CD4-positive, alpha-beta memory T cell (primary cell): ENCODE measurements at places on chromosomes 4 and X.
A peak's percentile ranks its signal among the peaks of the same experiment; 100 is the strongest.

- peak; percentile 4 for DNase-seq
These were observed 1.0 kb downstream of the AGA start for GRCh38 chr4:177441061-177441802.

- DNase-seq = no peak
These were observed 190.1 kb downstream of the ZNF330 start for GRCh38 chr4:141410839-141411238.

GRCh38 chr4:70914000-70914399, 11.8 kb downstream of the MOB1B start:
- no peak for DNase-seq

- no peak for DNase-seq
These were observed 270.6 kb upstream of the GK2 start for GRCh38 chr4:79678472-79679202.

GRCh38 chr4:122212880-122213279, 60.7 kb downstream of the BLTP1 start:
- no peak for DNase-seq

GRCh38 chrX:71612256-71612655, 6.1 kb downstream of the CXCR3 start:
- DNase-seq = no peak

DNA sequence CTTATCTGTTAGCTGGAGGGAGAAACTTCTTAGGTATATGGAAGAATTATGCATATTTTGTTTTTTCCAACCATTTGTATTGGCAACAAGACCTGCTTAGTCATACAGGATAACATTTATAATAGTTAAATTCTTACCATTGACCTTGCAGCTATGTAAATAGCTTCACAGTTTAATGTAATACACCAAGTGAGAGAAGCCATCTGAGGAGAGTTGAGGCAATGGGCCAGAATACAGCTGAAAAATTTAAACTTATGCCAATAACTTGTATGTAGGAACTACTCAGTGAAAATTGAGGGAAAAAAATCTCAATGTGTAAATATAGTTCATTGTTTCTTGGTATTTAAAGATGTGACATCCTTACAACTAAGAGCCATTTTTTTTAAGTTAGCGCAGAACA, 273.5 kb downstream of the DACH2 start:
- DNase-seq = no peak

DNA sequence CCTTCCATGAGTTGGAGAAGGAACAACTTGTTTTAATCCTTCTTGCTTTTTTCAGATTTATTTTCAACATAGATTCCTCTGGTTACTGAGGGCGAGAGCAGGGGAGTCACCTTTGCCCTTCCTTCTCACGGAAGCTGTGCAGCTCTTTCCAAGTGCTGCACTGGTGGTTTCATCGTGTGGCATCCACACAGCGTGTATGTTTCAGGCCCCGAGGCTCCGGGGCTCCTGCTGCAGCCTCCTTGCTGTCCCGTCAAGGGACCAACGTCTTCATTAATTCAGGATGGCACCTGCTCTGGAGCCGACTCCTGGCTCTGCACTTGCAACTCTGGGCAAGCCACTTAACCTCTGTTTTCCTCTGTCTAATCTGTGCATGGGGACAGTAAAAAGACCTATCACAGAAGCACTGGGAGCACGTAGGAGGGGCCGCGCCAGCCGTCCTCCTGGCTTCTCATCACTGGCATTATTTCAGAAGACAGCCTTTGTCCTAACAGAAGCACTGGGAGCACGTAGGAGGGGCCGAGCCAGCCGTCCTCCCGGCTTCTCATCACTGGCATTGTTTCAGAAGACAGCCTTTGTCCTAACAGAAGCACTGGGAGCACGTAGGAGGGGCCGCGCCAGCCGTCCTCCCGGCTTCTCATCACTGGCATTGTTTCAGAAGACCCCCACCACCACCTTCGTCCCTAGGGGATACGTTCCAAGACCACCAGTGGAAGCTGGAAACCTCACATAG, 117.8 kb upstream of the NKX1-1 start:
- no peak for DNase-seq

DNA sequence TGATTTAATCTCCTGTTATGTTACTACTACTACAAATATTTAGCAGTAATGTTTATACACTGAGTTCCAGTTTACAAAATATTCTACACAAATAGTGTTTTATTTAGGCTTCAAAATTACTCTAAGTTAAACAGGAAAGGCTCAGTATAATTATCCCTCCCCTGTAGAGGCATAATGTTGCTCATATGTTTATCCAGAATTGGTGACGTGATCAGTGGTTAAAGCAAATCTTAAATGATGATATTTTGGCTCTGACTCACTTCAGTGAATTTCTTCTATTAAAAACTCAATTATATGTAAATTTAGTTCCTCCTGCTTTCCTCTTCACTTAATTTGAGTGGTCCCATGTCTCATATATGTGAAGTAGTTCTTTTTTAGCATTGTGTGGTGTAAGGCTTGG, 438.5 kb downstream of the ADGRL3 start:
- no peak for DNase-seq

DNA sequence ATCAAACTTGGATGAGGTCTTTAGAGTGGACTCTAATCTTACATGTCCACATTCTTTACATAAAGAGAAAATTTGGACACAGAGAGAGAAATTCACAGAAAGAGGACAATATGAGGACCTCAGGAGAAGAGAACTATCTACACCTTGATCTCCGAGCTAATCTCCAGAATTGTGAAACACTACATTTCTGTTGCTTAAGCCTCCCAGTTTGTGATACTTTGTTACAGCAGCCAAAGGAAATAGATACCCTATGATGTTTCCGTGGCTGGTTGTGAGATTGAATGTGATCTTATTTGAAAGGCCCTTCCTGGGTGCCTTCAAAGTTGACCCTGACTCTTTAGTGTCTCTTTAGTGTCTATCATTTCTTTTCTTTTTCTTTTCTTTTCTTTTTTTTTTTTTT, 326.1 kb upstream of the CLNK start:
- DNase-seq = no peak

DNA sequence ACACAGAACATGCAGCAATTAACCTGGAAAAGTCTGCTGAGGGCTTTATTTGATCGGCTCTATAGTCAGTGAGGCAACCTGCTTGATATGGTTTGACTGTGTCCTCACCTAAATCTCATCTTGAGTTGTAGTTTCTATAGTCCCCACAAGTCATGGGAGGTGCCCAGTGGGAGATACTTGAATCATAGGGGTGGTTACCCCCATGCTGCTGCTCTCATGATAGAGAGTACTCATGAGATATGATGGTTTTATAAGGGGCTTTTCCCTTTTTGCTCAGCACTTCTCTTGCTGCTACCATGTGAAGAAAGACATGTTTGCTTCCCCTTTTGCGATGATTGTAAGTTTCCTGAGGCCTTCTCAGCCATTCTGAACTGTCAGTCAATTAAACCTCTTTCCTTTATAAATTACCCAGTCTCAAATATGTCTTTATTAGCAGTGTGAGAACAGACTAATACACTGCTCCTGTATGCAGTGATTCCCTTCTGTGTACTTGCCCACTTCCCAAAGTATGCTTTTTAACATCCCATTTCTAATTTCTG, 78.2 kb downstream of the NPFFR2 start:
- no peak for DNase-seq

DNA sequence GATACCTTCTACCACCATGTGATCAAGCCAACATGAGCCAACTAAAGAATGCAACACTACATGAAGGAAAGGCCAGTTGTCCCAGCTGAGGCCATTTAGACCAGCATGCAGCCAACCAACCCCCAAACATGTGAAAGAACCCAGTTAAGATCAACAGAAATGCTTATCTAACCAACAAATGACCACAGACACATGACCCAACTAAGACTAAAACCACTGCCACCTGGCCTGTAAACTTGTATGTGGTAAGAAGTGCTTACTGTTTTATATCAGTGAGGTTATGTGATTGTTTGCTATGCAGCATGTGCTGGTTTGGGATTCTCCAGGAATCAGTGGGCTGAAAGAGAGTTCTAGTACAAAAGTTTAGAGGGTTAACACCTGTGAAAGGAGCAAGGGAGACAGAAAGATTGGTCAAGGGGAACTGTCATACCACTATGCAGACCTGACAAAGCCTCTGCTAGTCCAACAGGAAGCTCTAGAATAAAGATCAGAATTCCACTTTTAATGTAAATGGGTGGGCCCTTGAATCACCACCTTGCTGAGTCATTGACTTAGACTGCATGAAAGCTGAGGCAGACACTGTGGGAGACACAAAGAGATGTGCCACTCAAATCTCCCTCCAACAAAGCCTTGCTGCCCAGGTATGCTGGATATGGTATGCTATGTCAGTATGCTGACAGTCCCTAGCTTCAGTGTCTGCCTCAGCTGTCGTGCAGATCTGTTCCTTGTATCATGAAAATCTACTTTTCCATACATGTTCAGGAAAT, 6.1 kb upstream of the SH3D19 start:
- DNase-seq = no peak

DNA sequence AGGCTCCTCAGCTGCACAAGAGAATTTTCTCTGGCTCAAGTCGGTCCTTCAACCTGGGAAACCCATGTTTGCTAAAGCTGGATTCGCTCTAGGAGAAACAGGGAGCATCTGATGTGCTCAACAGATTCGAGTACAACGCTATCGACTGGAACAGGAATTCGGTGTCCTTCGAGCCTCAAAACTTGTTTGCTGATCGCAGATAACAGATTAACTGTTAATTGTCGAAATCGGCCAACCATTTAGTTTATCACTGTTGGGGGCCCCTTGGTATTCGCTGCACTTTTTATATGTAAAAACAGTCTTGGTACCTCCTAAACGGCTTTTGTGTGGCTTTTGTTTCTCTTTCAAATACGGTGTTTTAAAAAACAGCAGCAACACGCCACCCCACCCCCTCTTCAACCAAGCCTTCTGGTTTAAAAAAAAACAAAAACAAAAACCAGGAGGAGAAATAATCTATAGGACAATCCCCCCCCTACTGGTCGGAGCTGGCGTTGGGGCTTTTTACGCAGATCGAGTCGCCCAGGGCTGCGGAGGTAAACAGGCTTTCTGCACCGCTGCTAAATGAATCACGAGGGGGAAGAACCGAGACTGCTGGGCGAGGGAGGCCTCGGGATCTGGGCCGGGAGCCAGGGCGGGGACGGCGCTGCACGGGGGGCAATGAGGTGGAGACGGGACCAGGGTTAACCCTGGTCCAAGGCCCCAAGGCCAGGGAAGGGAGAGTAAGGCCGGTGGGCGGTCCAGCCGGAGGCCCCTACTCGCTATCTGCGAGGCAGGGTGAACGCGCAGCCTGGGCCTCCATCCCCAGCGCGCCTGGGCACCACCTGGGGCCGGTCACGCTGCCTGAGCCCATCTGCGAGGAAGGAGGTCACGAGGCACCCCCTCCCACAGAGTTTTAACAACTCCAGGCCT, 71.7 kb upstream of the BCOR start:
- peak; percentile 76 for DNase-seq

GRCh38 chr4:58962424-58962823, 1852.2 kb upstream of the IGFBP7 start:
- no peak for DNase-seq

GRCh38 chr4:174420316-174420715, 102.0 kb downstream of the HPGD start:
- DNase-seq = no peak

DNA sequence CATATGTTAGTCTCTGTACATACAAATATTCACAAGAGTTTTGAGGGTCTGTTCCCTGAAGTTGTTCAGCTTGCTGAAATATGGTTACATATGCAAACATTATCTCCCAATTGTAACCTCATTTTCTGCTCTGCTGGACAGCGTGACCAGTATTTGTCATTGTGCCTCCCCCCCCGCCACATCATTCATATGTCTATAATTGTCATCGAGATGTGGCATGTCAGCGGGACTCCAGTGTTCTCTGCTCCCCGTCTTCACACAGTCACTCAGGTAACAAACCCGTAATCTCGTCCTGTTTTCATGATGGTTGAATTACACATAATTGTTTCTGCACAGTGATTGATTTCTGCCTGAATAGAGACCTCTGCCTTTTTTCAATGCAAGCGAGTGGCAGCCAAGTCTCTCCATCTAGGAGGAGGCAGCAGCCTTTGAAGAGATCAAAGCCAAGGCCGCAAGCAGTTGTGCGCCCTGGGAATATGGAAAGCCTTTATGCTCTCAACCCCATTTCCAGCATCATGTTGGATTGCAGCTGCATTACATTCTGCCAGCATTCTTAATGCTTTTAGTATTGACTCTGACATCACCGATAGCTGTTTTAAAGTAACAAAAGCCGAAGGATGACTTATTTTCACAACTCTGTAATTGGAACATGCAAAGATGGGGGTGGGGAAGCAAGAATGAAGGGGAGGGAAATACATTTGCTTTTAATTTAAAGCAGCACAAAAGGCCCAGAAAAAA, 27.4 kb downstream of the LEF1 start:
- no peak for DNase-seq

DNA sequence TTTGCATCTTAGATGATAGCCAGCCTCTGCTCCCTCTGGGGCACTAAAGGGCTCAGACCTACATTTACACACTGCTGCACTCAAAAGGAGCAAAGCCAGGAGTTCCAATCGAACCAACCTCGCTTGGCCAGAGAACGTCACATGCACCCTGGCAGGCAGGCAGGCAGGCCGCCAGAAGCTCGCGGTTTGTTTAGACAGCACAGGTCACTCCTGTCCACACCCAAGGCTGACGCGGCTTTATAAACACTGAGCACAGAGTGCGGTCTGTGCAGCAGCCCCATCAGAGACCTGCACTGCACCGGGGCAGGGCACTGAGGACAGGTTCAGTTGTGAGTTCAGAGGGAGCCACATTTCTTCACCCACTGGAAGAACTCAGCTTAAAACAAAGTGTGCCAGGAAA, 143.9 kb downstream of the BCOR start:
- DNase-seq = no peak

DNA sequence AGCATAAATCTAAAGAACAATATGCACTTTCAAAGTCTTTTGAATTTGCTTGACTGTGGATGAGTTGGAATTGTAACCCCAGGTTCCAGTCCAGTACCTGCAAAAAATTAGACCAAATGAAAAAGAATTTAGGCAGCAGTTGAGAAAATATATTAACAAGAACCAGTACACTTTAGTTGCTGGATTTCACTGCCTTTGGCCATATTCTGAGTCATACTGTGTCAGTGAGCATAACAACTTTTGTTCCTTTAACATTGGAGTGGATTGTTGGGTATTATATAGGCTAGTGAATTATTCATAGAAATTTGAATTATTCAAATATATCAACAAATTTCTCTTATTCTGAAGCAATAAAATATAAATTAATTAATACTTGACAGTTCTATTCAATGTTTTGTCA, 101.5 kb upstream of the SMAD1 start:
- no peak for DNase-seq

DNA sequence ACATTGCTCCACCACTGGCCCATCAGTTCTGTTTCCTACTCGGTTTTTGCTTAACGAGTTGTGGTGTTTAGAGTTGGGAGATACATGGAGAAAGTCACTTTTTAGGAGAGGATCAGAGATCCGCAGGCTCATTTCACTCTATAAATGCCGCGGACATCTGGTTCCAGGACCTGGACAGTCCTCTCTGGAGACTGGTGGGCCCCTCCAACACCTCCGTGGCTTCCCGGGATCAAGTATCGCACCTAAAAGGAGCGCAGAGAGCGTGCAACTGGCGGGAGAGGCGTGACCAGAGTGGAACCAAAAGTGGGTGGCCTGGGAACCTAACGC, 9.9 kb upstream of the CLTRN start:
- DNase-seq = no peak

- peak; percentile 59 for DNase-seq
These were observed 30.0 kb upstream of the ANXA5 start for GRCh38 chr4:121726642-121727268.
